Kidney glomerular epithelial cell (primary cell): ENCODE measurements at places on chromosomes 5 and 9.

DNA sequence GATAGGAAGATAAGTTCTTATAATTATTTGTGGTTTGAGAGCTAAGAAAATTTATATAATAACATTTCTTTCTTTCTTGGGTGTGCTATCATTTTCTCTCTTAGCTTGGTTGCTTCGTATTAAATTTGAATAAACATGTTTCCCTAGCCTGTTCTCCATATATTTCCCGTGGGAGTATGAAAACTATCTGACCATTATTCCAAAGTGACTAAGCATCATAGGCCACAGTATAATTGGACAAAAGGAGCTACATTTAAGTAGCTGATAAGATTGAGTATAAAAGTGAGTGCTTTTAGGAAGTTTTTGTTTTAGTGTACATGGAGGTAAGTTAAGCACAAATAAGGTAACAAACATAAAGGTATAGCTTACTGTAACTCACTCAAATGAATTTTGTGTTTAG lies 8.4 kb upstream of the OSMR start:
- no peak for DNase-seq

DNA sequence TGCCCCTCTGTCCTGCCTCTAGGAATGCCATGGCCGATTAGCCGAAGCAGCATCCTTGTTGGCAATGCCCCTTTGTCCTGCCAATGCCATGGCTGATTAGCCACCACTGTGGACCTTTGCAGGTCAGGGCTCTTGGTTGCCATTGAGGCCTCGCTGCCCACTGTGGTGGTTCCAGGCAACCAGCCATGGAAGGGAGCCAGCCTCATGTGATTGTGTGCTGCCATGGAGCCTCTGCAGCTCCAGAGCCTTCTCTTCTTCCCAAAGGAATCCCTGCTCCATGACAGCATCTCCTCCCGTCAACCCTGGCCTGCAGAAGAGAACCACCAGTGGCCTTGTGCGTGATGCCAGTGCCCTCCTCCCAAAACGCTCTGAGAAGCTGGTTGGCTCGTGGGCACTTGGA lies 187.0 kb downstream of the CACNA1B start:
- no peak for DNase-seq

DNA sequence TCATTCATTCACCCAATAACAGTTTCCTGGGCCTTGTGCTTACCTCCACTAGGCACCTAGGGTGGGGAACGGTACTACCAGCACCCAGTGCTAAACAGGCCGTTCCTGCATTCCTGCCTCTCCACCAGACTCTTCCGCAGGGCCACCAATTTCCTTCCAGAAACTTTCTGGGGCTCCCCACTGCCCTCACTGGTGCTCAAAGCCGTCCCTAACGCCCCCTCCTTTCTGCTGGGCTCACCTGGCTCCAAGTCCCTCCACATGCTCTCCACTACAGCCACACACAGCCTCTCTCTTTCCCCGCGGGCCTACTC lies 1.4 kb downstream of the PHF19 start:
- no peak for DNase-seq

- no peak for DNase-seq
Observed at GRCh38 chr5:93899026-93899600, 157.7 kb upstream of the POU5F2 start.

DNA sequence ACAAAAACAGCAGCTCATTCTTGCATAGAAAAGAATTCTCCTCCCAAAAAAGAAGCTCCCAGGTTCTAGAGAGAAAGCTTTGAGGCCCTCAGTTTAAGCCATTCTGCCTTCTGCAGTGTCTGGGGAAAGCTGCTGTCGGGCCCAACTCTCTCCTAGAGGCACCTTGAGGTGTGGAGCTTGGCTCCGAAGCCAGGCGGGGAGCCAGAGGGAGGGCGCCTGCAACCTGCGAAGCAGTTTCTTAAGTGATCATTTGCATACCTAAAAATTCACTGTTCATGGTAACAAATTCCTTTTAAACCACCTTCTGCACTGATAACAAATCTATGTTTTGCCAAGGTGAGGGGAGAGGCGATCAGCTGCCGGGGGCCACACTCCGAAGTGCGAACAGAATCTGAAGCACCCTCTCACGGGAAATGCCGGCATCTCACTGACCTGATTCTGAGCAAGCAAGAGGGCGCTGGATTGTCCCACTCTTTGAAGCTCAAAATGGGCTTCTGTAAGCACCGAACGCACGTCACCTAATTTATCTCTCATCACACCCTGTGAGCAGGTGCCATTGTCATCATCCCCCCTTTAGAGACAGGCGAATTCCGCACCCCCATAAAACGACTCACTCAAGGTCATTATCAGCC lies 86.1 kb downstream of the GTF3C4 start:
- no peak for DNase-seq

DNA sequence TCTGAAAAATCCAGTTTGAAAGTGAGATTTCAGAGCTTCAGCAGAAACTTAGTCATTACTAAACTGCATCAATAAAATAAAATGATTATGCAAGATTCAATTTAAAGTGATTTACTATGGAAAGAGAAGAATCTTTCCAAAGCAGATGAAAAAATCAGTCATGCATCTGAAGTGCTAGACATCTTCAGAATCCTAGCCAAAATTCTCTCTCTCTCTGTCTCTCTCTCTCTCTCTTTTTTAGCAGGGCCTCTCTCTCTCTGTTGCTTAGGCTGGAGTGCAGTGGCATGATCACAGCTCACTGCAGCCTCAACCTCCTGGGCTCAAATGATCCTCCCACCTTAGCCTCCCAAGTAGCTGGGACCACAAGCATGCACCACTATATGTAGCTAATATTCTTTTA lies 18.2 kb upstream of the UBLCP1 start:
- DNase-seq: no peak
